ENCODE measurements at places on chromosomes 3 and 15.
A peak's percentile ranks its signal among the peaks of the same experiment; 100 is the strongest.

GRCh38 chr3:188607805-188608315 lies 453.9 kb downstream of the LPP start:
- DNase-seq, result no peak

DNA sequence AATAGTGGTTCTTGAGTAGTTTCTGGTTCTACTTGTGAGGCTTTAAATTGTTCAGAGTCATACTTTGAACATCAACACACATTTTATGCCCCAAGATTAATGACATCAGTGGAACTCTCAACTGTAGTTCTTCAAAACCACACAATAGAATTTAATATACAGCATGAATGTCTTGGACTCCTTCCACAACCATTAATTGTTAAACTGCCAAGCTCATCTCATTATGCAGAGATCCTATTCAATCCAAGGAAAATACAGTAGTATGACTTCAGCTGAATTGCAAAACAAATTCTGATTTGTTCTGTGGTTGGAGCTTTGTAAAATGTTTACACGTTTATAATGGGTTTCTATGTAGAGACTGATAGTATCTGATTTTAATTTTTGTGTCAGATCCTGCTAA lies 199.2 kb upstream of the SLC2A2 start:
- no peak for DNase-seq

DNA sequence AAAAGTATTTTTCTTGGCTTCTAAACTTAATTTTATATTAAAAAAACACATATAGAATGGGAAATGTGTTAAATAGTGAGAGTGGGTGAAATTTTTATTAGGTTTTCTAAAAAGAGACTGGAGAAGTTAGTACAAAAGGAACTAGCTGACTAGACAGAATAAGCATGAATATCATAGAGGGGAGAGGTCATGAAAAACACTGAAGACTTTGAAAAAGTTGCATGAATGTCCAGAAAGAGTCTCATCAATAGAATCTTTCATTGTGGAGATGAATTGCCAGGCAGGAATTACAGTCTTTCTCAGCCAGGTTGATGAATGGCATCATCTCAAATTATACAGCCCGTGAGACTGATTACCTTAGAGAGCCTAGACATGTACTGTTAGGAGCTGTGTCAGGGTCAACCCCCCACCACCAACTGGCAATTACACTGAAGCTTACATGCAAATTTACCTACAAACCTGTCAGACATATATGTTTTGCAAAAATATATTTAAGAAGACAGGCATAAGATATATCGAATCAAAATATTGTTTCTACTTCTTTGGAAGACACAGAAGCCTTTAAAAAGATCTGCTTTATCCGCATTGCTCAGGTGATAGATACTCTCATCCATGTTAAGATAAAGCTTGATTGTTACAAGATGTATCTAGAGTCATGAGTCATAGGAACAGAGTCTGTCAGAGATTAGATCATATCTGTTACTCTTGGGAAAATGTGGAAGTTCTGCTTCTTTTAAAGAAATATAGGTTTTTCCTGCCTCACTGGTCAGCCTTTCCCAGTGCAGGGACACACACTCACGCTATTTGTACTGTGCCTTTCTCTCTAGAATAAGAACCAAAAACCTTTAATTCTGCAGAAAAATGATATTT lies 34.8 kb upstream of the PFN2 start:
- DNase-seq, result no peak

GRCh38 chr3:197709135-197709534 lies 27.6 kb downstream of the RUBCN start:
- DNase-seq, result peak; percentile 49

DNA sequence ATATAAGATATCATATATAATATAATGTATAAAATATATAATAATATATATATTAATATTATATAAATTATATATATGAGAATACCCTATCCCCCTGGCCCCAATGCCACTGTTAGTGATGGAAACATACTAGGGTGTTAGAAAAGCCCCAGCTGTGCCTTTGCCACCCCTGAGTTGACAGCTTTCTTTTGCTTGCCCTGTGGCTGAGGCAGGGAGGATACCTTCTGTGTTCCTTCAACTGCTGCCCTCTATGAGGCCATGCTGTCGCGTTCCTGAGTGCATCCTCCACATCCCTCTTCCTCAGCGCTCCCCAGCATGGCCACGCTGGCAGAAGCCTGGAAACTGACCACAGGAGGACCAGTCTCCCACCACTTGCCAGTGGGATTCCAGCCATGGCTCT lies 26.3 kb downstream of the FAN1 start:
- no peak for DNase-seq

DNA sequence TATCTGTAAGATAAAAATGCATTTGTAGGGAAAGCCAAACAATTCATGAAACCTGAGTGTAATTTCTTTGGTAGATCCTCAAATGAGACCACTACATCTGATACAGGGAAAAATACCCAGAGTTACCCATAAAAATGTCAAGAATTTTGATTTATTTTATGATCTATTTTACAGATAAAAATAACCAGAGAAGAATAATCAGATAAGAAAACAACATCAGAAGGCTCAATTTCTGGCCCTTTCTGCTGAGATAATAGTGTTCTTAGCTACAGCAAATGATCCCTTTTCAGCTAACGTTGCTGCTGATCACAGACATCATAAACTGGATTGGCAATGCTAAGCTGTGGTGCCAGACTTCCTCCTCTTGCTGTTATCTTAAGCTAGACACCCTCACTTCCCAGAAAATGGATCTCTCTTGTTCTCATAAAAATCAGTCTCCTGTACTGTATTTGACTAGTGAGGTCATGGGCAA lies 21.3 kb upstream of the TMEM108 start:
- DNase-seq, result no peak

DNA sequence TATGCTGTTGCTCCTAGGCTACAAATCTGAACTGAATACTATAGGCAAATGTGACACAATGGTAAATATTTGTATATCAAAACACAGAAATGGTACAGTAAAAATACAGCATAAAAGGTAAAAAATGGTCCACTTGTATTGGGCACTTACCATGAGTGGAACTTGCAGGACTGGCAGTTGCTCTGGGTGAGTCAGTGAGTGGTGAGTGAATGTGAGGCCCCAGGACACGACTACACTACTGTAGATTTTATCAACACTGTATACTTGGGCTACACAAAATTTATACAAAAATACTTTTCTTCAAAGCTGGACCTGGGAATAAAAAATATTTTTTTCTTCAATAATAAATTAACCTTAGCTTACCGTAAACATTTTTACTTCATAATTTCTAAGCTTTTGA lies 41.6 kb upstream of the DUT start:
- no peak for DNase-seq

DNA sequence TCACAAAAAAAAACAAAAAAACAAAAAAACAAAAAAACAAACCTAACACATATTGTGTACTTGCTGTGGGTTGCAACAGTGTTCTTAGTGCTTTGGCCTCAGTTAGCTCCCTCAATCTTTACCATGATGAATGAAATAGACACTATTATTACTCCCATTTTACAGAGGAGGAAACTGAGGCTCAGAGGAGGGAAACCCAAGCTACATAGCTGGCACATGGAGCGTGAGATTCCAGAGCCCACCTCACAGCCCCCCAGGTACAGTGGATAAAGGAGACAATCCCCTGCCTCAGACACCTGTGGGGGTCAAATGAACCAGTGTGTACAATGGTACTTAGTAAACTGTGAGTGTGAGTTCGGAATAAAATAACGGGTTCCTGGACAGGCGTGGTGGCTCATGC lies 104.9 kb upstream of the SMAD3 start:
- DNase-seq, result no peak

- DNase-seq, result no peak
These were observed 919.7 kb upstream of the CADM2 start for GRCh38 chr3:84039099-84039498.

- DNase-seq, result no peak
These were observed 66.0 kb upstream of the LRRFIP2 start for GRCh38 chr3:37240170-37240945.

- DNase-seq, result no peak
These were observed 155.2 kb downstream of the XXYLT1 start for GRCh38 chr3:195115600-195116406.

DNA sequence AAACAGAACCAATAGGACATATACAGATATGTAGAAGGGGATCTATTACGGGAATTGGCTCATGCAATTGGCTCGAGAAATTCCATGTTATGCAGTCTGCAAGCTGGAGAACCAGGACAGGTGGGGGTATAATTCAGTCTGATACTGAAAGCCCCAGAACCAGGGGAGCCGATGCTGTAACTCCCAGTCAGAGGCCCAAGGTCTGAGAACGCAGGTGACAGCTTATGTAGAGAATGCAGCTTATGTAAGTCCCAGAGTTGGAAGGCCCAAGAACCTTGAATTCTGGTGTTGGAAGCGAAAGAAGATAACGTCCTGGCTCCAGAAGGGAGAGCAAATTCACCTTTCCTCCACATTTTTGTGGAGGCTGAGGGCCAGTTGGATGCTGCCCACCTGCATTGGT lies 62.7 kb downstream of the CCNL1 start:
- no peak for DNase-seq

GRCh38 chr3:159130108-159130507 lies 328.3 kb downstream of the MFSD1 start:
- DNase-seq, result peak; percentile 7

GRCh38 chr15:36896949-36897348 lies 203.4 kb downstream of the MEIS2 start:
- DNase-seq, result no peak

DNA sequence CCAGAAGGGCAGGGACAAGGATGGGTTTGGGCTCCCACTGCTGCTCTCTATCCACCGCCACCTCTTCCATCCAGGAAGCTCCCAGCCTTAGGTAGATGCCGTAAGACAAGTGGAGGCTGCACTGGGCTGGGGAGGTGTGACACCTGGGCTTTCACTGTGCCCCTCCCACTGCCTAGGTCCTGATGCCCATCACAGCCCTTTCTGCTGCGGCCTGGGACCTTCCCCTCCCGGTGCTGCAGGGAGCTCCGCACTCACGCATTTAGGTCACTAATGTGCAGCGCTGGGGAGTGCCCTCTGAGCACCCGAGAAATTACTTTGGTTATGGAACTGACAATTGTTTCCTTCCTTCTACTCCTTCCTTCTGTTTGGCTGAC lies 850 bp downstream of the LTF start:
- DNase-seq, result no peak

DNA sequence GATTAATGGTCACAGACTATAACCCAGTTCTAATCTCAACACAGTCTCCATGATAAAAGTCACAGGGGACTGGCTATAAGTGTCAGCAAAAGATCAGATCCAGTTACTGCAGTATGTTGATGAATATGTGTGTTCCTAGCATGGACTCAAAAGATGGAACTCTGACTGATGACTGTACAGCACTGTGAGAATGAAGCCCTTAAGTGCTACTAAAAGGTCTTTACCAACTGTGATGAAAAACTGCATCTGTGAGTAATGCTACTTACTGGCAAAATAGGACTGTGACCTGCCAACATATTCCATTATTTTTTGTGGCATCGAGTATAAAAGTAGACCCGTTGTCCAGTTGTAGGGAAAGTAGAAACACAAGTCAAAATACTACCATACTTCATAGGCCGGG lies 284.2 kb downstream of the ROBO2 start:
- DNase-seq, result no peak

DNA sequence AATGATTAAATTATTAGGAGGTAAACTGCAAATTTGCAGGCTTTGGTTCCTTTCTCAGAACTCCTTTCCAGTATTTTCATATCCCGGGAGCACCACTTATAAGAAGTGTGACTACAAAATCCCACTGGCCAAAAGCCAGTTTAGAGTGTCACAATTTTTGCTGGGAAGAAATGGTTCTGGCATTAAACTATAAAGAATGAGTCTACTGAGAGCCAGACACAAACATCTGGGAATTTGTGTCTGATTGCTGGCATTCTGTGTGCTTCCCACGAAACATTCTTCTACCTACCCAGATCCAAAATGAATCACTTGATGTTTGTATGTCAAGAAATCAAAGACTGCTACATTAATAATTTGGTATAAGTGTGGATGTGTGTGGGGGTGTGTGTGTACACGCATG lies 82.8 kb downstream of the DUT start:
- no peak for DNase-seq

DNA sequence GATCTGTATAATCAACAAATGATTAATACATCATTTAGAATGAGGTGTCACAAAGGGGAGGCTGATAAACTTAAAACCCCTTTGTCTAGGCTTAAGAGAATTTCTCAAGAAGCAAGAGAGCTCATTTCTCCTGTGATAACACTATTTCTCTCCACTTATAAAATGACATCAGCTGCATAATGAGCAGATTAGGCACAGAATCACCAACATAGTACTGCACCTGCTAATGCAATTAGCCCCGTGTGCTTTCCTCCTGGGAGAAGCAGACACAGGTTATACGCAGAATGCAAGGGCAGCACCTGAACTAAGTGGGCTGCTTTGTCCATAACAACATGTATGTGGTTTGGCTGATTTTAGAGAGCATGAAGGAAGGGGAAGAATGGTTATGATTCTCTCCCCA lies 515.3 kb upstream of the CFAP20DC start:
- no peak for DNase-seq

- DNase-seq, result no peak
These were observed 29.0 kb downstream of the HGD start for GRCh38 chr3:120652896-120653545.

DNA sequence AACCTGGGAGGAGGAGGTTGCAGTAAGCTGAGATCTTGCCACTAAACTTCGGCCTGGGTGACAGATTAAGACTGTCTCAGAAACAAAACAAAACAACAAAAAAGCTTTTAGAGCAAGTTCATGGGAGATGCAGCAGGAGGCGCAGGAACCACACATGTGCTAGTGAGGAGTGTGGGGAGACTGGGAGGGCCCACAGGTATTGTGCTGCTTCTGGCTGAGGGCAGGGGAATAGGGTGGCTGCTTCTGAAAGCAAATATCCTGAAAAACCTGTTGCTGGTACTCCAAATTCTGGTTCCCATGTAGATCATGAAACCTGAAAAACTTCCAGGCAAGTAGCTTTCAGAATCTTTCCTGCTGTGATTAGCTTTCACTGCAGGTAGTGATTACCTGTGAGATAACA lies 22.1 kb downstream of the TYRO3 start:
- no peak for DNase-seq

DNA sequence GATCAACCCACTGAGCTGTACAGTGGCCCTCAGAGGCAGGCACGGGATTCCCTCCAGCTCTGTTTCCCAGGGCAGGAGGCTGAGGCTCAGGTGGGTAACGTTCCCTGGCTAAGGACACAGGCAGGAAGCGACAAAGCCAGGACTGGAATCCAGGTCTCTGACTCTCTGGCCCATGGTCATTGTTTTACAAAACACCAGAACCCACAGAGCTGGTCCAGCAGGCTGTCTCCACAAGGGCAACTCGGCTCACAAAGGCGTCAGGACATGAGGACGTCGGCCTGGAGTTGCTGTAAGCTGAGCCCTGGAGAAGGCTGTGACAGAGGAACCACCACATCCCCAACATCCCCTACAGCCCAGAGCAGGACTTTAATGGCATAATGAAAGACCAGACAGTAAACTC lies 30.7 kb downstream of the NUP210 start:
- no peak for DNase-seq
